ENCODE measurements at places on chromosomes 2 and 18.

DNA sequence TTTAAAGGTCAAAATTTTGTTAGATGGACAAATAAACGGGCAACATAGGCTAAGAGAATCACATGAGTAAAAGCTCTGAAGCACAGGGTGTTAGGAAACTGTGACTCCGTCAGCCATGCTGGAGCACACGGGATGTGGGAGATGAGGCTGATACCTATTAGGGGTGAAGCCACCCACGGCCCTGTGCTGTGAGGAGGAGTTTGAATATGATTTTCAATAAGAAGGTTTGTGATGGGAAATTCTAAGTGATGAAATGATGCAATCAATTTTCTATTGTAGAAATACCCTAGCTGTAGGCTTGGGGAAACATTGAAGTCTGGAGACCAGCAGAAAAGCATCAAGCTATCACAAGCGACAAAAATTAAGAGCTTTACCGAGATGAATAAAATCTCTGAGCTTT, 431.3 kb downstream of the CMPK2 start:
- DNase-seq: no peak

- no peak for DNase-seq
Measured at GRCh38 chr2:52844701-52845423, 922.7 kb upstream of the CHAC2 start.

DNA sequence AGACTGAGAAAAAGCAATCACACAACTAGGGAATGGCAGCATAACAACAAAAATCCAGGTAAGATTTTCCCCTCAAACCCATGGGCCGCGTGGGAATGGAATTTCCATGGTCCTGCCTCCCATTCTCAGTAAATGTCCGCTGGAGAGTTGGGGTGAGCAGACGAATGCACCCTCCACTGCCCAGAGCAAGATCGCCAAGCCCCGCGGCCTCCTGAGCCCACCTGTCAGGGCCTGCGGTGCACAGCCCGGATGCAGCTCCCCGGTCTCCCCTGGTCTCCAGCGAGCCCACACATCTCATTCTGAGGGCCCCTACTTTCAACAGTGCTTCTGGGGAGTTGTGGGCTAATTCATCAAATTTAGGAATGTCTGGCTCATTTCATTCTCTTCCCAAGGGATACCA, 327.4 kb upstream of the HS6ST1 start:
- DNase-seq: no peak

- DNase-seq: no peak
Measured at GRCh38 chr2:204933735-204934374, 388.6 kb downstream of the PARD3B start.

Data from AG10803 (cell line).